Skin of body (tissue), 3 donors: ENCODE measurements at places on chromosomes 4 and X. TPM values are rescaled to one million over a fixed set of nuclear protein-coding genes. Genes with fewer than 3 reads are reported as not detected.

DNA sequence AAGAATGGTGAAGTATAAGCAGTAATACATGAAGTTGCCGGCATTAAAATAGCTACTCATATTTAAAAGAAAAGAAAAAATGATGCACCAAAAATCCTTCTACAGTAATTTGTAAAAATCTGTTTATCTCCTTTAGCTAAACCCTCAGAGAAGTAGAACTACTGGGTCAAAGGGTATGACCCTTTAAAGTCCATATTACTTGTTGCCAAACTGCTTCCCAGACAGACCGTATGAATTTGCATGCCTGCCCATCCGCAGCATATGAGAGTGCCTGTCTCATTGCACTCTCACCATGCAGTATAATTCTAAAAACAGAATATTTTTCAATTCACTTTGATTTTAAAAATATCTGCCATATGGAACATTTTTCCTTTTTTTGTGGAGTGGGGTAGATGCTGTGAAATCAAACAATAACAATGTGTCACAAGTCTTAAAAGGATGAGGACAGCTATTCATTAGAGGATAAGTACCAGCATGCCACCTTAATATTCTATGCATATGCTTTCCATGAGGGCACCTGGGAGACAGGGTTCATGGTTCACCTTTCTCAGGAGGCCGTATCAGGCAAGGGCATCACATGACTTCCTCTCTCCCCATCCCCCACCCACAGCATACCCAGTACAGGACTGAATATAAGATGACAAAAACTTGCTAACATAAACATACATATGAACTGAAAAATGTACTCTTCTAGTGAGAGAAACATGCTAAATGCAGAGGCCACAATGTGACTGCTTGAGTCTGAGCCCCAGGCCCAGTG is 17.8 kb downstream of the ZDHHC9 start:
- DNase-seq, result no peak

GRCh38 chrX:72045141-72045540 is 86.6 kb downstream of the RTL5 start:
- no peak for DNase-seq

The TCEAL6 gene
- not detected for total RNA-seq

The SPARCL1 gene
- total RNA-seq, result 118 TPM

The CXCL11 gene
- 0.49 TPM for total RNA-seq

The MORC4 gene
- 42.2 TPM for total RNA-seq
